ENCODE measurements at places on chromosomes 12 and 14. TPM values are rescaled to one million over a fixed set of nuclear protein-coding genes. Genes with fewer than 3 reads are reported as not detected.

- no peak for DNase-seq
Measured at GRCh38 chr14:56730538-56731145, 79.6 kb downstream of the OTX2 start.

DNA sequence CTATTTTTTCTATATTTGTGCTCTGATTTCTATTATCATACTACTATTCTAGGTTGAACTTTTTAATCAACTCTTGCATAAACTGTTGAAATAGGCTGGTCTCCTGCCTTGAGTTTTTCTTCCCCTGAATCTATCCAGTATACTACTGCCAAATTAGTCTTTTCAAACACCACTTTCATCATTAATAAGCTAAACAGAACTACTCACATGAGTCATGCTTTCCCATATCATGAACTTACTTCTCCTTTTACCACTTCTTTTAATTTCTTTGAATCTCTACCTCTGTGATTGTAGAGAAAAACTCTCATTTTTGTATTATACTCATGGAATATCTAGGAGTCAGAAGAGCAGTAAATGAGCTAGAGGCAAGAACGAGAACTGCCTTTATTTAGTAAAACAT lies 340.3 kb upstream of the PDE3A start:
- no peak for DNase-seq

NIN gene
- total RNA-seq: 7.1 TPM

PRH2 gene
- not detected for total RNA-seq

NPAS3 gene
- total RNA-seq: 2.7 TPM

CLEC4D gene
- total RNA-seq: not detected

SOX5 gene
- 4.1 TPM for total RNA-seq

GRCh38 chr12:15697201-15697600 lies 92.0 kb downstream of the EPS8 start:
- DNase-seq: no peak

- peak; percentile 59 for DNase-seq
Measured at GRCh38 chr14:93286212-93286890, 46.5 kb downstream of the BTBD7 start.

TGM1 gene
- total RNA-seq: 0.05 TPM

All from M059J (cell line).